ENCODE measurements at places on chromosomes 3 and 15.

GRCh38 chr3:128278761-128279600 is 125.7 kb downstream of the EEFSEC start:
- no peak for DNase-seq

- DNase-seq: no peak
Observed at GRCh38 chr15:65578904-65579728, 31.8 kb downstream of the INTS14 start.

DNA sequence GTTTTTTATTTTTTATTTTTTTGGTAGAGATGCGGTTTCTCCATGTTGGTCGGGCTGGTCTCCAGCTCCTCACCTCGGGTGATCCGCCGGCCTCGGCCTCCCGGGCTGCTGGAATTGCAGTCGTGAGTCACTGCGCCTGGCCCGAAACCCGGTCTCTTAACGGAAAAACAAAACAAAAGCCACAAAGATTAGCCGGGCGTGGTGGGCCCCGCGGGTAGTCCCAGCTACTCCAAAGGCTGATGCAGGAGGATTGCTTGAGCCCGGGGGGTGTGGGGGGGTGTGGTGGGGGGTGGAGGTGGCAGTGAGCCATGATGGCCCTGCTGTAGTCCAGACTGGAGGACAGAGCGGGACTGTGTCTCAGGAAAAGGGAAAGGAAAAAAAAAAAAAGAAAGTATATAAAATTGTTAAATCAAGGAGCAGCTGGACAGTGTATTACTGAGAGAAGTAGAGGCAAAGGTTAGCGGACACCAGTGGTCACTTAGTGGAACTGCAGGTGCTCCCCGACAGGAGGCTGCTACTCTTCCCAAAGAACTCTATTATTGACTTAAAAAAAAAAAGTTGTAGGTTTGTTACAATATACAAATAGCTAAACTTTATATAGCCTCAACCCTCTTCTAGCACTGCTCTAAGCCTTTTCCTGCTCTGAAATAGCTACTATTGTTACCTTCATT is 30.3 kb upstream of the TUBGCP5 start:
- no peak for DNase-seq

DNA sequence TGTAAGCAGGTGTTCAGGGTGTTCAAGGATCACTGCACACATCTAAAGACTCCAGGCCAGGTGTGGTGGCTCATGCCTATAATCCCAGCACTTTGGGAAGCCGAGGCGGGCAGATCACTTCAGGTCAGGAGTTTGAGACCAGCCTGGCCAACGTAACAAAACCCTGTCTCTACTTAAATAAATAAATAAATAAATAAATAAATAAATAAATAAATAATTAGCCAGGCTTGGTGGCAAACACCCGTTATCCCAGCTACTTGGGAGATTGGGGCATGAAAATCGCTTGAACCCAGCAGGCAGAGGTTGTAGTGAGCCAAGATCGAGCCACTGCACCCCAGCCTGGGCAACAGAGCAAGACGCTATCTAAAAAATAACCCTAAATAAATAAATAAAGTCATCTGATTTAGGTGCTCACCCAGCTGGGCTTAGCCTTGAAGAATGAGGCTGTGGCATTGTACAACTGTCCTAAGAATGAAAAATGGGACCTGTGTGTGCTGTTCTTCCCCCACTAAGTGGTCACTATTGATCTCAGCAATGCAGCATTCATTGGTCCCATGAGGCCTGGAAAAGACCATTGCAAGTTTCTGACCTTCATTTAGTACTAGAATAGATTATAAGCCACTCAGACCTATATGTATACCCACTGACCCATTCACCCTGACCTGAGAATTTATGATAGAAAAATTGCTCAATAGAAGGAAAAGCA is 82.8 kb upstream of the ABHD17C start:
- DNase-seq: no peak

GRCh38 chr15:60563539-60564404 is 84.8 kb upstream of the ICE2 start:
- DNase-seq: peak; percentile 40

- DNase-seq: peak; percentile 48
Observed at GRCh38 chr3:128226795-128227395, 73.6 kb downstream of the EEFSEC start.

DNA sequence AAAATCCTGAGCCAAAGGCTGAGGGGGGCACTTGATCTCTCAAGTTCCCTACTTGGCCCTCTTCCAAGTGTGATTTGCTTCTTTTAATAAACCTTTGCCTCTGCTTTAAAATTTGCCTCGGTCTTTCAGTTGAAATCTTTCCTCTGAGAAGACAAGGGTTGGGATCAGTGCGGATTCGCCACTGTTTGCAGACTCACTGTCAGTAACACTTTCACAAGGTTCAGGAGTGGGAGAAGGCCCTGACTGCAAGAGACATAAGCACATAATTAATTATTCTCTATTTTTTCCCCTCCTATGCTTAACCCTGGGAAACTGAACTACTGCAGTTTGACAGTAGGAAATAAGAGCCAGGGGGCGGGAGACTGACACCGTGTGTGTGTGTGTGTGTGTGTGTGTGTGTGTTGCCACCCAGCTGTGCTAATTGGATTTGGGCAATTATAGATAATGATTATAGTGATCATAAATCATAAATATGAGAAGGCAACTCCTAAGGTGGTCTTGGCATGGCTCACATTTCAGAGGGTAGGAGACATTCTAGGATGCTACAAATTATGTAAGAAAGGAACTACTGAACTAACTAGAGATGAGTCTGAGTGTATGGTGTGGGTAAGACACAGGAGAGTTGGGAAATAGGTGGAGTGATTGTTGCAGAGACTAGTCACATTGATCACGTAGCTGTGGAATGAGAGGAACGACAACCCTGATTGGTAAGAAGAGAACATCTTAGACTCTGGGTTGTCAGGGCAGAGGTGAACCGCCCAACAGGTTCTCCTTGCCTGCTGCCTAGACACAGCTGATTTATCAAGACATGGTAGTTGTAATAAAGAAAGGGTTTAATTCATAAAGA is 5.5 kb upstream of the ZNF662 start:
- no peak for DNase-seq

- DNase-seq: no peak
Observed at GRCh38 chr3:10845001-10845761, 29.2 kb downstream of the SLC6A11 start.
